Renal cortical epithelial cell (primary cell): ENCODE measurements at places on chromosomes 11 and 22. TPM values are rescaled to one million over a fixed set of nuclear protein-coding genes. Genes with fewer than 3 reads are reported as not detected.

DNA sequence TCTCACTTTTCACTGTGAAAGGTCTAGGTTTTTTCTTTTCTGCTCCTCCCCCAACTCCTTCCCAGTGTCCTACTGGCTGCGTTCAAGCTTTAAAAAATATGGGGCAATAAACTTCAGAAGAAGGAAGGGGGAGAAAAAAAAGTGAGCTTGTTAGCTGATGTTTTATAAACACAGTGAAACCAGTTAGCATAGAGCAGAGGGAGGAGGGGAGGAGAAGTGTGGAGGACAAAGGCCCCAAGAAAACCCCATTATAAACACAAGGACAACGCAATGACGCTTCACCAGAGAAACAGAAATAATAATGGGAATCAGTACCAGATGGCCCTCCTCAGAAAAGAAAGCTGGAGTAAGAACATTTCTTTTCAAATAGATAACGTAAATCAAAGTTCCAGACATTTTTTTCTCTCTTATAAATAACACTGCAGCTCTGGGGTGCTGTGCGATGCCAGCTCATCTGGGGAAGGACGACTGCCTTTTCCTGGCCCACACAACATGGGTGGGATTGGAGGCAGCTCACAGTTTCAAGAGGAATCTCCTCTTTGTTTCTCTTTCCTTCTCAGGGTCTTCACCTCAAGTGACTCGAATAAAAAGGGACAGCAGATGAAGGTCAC, 235.4 kb upstream of the NARS2 start:
- DNase-seq: no peak

- no peak for DNase-seq
These were observed 79.4 kb downstream of the ETS1 start for GRCh38 chr11:128507936-128508335.

Gene ACR
- not detected in 2 replicates for total RNA-seq

Gene SLC25A22
- total RNA-seq: 16.3 and 22.6 TPM in 2 replicates

Gene DCUN1D5
- 42.6 and 94.5 TPM in 2 replicates for total RNA-seq

GRCh38 chr11:33774736-33775466, 581 bp upstream of the FBXO3 start:
- DNase-seq: no peak

Gene ABCC8
- not detected in 2 replicates for total RNA-seq

DNA sequence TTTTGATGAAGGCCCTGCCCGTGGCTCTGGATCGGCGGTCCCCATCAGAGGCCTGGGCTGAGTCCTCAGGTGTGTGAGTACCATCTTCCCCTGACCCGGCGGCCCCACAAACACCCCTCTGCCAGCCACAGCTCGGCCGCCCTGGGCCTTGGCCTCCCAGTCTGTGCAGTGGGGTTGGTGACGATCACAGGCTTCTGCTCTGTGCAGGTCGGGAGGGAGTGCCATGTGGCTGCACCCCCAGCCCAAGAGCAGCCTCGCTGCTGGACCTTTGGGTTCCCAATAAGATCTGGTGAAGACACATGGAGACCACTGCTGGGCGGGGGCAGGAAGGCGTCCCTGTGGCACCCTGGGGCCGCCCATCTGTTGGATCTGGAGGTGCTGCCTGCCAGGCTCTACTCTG, 47.1 kb upstream of the PPARA start:
- no peak for DNase-seq

- peak; percentile 15 for DNase-seq
These were observed 529 bp upstream of the CCND1 start for GRCh38 chr11:69640260-69640994.

DNA sequence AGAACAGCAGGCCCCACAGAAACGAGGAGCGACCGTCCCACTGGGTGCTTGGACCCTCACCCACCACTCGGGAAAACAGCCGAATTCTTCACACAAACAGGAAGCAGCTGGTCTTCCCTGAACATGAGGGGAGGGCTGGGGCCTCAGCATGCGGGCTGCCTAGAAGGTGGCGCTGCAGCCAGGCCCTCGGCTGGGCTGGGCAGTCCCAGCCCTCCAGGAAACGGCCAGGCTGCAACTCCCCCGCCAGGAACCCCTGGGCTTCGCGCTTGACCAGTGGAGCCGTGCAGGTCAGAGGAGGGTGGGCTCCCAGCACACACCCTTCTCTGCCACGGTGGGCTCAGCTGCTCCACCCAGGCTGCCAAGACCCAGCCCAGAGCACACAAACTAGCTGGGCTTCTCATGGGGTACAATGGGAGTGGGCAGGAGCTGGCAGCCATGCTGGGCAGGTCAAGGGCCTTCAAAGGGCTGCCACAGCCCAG, 29.6 kb downstream of the IGF2 start:
- no peak for DNase-seq

Gene OR4B1
- total RNA-seq: not detected in 2 replicates

DNA sequence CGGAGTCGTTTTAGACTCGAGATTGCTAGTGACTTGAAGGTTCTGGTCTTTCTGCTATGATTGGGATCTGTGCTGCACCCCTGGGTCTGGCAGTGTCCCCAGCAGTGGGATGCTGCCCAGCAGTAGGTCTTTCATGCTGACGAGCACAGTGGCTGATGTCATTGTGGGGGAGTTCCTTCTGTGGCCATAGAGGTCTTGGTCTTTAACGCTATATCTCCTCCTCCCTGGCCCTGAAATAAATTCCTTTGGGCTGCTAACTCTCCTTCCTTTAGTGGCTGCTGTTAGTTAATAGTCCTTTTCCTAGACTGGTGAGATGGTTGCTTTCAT, 136.3 kb downstream of the TEAD1 start:
- DNase-seq: no peak

GRCh38 chr11:47631473-47631872, 10.9 kb downstream of the MTCH2 start:
- DNase-seq: no peak

Gene MUC2
- not detected in 2 replicates for total RNA-seq

Gene NELL1
- total RNA-seq: not detected in 2 replicates

GRCh38 chr22:32733196-32733768, 68.2 kb upstream of the TIMP3 start:
- no peak for DNase-seq

GRCh38 chr22:27253108-27253902, 548.3 kb downstream of the MN1 start:
- DNase-seq: no peak

GRCh38 chr11:128058580-128059208, 528.7 kb downstream of the ETS1 start:
- no peak for DNase-seq

DNA sequence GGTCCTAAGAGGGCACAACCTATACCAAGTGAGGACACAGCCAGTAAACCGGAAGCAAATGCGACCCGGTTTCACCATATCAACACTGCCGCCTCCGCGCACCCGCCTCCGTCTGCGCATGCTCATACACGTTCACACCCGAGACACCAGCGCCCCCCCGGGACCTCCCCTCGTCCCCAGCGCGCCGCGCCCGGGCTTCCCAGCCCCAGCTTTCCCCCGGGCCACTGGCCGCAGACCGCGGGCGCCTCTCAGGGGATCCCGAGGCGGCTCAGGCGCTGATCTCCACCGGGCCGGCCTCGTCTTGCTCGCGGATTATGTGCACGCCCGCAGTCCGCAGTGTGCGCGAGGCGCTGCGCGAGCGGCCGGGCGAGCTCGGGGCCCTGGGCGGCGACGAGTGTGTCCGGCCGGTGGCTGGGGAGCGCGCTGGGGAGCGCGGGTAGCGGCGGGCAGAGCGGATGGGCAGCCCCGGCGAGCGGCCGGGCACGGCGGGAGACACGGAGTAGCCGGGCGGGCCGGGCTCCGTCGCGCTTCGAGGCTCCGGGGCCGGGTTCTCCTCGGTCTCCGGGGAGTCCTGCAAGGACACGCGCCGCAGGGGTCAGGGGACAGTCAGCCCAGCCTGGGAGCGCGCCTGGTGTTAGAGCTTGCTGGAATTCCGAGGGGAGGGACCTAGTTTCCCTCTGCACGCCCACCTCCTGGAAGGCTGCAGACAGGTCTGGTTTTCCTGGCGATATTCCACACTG, 2.0 kb downstream of the HEPN1 start:
- peak; percentile 26 for DNase-seq

- DNase-seq: no peak
These were observed 78.8 kb downstream of the TEAD1 start for GRCh38 chr11:12752868-12753524.

DNA sequence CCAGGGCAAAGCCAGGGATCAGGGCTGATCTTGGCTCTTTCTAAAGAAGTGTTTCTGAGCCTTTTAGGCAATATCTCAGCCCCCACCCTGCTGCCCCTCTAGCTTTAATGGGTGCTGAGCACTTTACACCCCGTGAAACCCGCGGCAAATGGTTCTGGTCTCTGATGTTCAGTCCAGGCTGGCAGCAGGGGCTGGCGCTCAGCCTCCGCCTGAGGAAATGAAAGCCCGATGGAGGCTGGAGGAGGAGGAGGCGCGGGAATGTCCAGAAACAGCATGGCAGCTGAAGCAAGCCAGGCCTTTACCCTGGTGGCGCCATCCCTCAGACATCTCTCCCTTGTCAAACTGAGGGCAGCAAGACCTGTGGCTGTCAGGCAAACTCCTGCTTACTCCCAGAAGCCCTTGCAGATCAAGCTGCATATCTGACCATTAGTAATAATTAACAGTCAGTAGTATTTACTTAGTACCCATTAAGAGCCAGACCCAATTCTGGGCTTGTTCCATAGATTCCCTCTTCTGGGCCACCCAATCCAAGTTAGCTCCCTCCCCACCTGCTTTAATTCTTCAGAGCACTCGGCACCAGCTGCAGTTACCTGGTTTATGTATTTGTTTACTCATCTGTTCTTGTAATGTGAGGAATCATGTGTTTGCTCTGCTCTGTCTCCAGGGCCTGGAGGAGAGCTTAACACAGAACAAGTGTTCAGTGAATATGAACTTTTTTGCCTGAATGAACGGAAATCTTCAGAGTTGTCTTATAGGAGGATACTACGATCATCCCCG, 15.0 kb upstream of the ALX4 start:
- no peak for DNase-seq

GRCh38 chr11:117412653-117413275, 85.1 kb downstream of the CEP164 start:
- DNase-seq: no peak

DNA sequence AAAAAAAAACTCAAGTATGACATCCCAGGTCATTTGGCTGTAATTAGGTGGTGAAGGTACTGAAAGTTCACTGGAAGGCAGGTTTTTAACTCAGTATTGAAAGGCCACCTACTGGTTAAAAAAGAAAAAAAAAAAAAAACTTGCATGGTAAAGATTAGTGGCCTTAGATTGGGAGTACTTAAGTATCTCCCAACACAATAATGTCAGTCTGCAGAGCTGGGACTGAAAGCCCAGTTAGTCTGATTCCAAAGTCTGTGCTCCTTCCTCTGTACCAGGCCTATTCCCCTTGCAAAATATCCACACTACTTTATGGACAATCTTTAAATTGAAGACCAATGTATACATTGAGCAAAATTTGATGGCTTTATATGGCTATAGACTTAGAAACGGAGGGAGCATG, 85.5 kb downstream of the NOX4 start:
- peak; percentile 44 for DNase-seq

DNA sequence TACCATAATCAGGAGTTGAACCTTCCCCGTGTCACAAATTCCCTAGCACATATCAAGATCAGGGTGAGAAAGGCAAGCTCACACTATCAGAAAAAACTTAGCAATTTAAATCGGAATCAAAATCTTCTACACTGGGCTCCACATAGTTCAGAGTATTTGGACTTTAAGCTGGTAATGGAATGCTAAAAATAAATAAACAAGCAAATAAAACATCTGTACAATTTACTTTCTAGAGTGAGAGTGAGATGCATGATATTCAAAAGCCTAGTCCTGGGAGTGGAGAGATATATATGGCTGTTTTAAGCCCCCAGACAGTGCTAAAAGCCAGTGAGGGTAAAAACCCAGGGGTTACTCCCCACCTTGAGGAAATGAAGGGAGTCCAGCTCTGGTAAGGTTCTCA, 380.6 kb downstream of the SOX6 start:
- DNase-seq: no peak

DNA sequence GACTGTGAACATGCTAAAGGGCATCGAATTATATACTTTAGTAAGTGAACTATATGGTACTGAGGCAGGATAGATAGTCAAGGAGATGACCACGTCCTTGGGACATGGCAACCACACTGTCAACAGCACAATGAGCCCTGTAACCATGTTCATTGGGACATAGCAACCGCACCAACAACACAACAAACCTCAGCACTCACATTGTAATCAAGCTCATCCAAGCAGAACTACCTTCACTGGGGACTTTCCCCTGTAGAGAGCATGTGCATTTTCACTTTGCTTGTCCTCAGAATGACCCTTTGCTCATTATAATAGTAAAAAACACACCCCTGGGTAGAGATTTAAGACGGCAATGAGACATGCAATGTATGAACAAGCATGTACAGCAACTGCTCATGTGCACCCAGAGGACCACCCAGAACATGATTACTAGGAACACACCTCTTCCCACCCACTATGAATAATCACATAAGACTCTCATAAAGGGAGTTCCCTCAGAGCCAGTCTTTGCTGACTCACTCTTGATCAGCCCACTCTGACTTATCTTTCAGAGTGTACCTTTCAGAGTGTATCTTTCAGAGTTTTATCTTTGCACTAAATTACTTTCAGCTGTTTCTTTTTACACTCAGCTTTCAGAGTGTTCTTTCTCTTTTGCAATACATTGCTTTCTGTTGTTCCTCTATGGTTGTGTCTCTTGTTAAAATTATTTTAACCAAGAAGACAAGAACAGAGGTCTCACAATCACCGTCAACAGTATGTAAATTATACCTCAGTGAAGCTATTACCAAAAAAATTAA, 4.1 kb upstream of the PLAAT2 start:
- peak; percentile 100 for DNase-seq

DNA sequence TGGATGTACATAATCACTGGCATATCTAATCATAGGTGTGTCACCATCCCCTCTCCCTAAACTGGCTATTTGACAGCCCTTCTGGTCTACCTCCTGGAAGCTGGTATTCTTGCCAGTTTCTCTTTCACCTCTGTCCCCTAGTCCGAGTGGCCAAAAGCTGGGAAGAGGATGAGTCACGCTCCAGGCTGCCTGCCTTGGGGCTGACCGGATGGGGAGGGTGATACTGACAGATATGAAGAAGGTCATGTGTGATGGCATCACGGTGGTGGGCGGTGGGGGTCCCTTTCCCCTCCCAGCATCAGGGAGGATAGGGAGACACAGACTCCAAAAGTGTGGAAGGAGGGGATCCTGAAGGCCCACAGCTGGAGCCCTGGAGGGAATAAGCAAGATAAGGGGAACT, 4.8 kb downstream of the OAF start:
- DNase-seq: peak; percentile 46

- no peak for DNase-seq
These were observed 2.5 kb downstream of the TMEM184B start for GRCh38 chr22:38270091-38270992.

Gene SYT13
- 12.1 and 42.2 TPM in 2 replicates for total RNA-seq

DNA sequence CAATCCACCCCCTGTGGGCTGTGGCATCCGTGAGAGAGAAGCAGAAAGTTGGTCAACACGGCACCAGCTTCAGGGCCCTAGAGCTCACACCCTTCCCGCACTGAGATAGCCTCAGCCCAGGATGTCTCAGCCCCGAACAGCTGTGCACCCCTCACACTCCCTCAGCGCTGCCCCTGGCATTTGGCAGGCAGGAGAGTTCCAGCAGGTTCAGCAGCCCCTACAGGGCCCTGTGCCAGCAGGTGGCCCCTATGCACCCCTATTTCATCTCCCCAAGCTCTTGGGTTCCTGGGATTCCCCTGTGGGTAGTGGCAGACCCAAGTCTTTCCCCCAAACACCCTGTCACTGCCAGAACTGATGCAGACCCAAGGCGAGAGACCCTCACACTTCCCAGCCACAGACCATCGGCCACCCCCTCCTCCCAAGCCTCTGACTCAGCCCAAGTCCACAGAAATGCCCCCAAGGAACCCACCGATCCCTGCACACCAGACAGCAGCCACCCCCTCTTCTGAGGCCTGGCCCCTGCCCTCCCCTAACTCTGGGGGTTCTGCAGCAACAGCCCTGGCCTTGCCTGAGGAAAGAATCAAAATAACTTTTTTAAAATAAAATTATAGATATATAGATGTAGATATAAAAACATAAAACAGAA, 183.6 kb downstream of the IGLL1 start:
- no peak for DNase-seq
